Aortic smooth muscle cell (primary cell): ENCODE measurements at places on chromosomes 16 and 17. TPM values are rescaled to one million over a fixed set of nuclear protein-coding genes. Genes with fewer than 3 reads are reported as not detected.

The GJD3 gene
- 0.37 and 2.0 TPM in 2 replicates for total RNA-seq

The MYL4 gene
- 0.13 TPM in 1 of 2 replicates, not detected in the other for total RNA-seq

The ABI3 gene
- total RNA-seq, result 0.25 and 0.53 TPM in 2 replicates

The FN3K gene
- total RNA-seq, result 8.2 and 11.5 TPM in 2 replicates
